ENCODE measurements at places on chromosomes 1 and 21.

DNA sequence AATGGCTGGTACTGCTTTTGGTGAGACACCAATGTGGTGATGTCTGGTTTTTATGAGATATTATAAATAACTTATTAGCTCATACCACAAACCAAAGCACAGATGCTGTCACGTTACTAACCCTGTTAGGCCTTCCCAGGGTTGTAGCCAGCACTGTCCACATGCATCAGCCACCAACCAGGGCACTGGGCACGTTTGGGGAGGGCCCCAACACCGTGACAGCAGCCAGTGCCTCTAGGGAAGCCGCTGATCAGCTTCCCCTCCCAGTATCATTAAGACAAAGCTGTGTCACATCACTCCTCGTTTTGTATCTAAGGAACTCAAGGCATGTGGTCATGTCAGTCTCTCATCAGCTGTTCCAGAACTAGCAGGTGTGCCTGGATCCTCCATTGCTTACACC is 13.9 kb downstream of the URB1 start:
- no peak for DNase-seq

GRCh38 chr1:151273924-151274466 is 8.1 kb upstream of the ZNF687 start:
- no peak for DNase-seq

- DNase-seq: no peak
Observed at GRCh38 chr1:9720785-9721605, 69.5 kb downstream of the PIK3CD start.

DNA sequence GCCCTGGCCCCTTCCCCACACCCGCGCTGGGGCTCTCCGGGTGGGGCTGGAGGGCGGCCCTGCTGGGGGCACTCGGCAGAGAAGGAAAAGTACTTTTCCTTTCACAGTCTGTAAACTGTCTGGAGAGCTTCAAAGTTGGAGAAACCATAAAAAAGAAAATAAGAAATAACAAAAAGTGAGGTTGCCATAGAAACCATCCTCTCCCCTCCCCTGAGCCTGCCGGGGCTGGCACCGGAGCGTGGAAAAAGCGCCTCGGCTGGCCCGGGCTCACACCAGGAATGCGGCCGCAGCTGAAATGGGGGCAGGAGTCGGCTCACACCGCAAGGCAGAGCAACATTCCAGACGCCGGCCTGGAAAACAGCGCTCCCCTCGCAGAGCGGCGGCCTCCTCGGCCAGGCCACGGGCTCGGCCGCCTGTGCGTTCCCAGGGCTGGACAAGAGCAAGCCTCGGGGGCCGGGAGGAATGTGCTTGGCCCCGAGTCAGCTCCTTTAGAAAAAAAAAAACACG is 69.2 kb downstream of the MORN1 start:
- DNase-seq: no peak

- DNase-seq: no peak
Observed at GRCh38 chr1:59692591-59692990, 122.2 kb upstream of the HOOK1 start.

- no peak for DNase-seq
Observed at GRCh38 chr1:175222296-175222938, 29.8 kb upstream of the KIAA0040 start.

- no peak for DNase-seq
Observed at GRCh38 chr1:53549781-53550180, 90.6 kb downstream of the DMRTB1 start.

Measured in iPS DF 6.9 (cell line).